Inflammatory macrophage (primary cell): ENCODE measurements at places on chromosomes 2 and 18.

GRCh38 chr18:35289293-35289692 lies 736 bp downstream of the ZSCAN30 start:
- DNase-seq: peak; percentile 17

- DNase-seq: no peak
These were observed 70.0 kb upstream of the ZNF236 start for GRCh38 chr18:76752400-76752799.

- no peak for DNase-seq
These were observed 79.9 kb downstream of the GALNT14 start for GRCh38 chr2:31058096-31059035.

- peak; percentile 32 for DNase-seq
These were observed 443.1 kb downstream of the THSD7B start for GRCh38 chr2:137208431-137208891.

- DNase-seq: no peak
These were observed 57.4 kb downstream of the SLC66A3 start for GRCh38 chr2:11212645-11213044.

DNA sequence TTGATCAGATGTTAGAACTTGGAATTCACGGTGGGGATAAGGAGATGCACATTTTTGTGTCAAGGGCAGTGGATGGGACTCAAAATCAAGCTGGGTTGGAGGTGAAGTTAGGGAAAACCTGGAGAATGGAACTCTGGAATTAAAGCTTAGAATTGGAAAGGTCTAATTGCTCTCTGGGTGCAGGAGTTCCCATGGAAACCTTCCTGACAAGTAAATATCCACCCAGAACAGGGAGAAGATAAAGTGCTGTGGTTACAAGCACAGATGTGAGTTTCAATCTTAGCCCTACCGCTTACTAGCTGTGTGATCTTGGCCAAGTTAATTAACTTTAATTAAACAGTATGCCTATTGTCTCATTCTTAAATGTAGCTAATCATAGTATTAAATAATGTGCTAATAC lies 71.3 kb upstream of the TCF7L1 start:
- DNase-seq: no peak

DNA sequence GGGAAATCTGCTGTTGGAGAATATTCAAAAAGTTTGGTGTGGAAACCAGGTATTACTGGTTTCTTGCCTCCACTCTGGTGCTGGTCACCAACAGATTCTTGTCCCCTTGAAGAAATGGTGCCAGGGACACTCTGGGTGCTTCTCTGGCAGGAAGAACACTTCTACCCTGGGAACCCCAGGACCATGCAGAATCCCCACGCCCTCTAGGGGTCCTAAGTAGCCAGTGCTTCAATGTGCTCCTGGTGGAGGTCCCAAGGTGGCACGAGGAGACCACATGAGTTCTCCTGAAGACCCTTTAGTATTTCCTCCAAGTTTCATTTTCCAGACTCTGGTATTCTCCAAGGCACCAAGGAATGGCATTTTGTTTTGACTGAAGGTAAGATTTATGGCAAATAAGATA lies 380.6 kb downstream of the TSN start:
- no peak for DNase-seq

DNA sequence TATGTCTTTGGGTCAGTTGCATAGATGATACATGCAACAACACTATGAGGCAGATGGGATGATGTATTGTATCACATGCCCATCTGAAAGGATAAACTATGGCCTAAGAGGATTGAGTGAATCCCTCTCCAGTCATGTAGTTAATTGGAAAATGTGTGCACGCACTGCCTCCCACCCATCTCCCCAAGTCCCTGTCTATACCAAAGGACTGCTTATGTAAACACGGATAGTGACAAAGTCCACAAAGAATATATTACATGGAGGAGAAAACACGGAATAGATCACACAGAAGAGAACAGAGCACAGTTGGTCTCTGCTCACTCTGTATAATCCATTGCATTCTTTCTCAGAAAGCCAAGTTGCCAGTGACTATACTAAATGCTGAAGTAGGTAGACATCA lies 82.4 kb downstream of the NCKAP5 start:
- DNase-seq: no peak

DNA sequence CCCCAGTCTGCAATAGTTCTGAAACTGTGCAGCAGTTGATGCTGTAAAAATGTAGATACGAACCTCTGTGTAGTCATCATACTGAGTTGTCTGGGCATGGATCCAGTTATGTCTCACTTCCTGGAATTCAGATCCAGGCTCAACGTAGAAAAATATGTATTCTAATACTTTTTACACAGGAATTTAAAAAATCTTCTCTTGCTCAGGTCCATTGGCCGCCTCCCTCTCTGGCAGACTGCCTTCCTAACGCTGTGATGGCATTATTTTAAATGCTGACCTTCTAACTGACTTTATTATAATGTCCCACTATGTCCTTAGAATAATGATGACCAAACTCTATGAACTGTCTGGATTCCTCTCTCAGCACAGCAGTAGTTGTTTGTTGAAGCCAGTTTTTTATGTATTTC lies 119.6 kb downstream of the FEZ2 start:
- DNase-seq: no peak

GRCh38 chr2:191026377-191026776 lies 12.4 kb upstream of the STAT1 start:
- DNase-seq: no peak

DNA sequence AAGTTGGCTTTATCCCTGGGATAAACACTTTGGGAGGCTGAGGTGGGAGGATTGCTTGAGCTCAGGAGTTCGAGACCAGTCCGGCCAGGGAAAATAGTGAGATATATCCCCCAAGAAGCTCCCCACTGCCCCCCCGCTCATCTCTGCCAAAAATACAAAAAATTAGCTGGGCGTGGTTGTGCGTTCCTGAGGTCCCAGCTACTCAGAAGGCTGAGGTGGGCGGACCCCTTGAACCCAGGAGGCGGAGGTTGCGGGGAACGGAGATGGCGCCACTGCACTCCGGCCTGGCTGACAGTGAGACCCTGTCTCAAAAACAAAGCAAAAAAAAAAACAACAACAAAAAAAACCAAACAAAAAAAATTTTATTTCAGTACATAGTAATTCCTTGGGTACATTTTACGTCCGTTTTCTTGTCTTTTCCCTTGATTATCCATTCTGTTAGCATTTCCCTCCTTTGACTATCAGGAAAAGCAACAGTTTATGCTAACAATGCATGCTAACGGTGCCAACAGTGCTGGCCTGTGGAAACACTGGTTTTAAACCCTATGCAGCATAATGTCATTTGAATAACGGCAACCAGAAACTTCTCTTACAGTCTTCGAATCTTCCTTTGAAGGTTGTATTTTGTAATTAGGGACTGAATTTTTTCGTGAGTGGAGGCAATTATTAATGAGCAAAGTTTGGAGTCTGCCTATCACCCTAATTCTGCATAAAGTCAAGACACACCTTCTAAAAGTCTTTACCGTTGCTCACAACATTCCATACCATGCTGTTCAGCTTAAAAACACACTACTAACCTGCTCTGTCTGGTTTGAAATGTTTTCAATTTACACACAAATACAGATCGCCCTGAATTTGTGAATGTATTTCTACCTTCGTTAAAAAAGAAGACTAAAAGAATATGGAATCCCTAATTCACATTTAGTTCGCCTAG lies 721 bp upstream of the MIB1 start:
- no peak for DNase-seq

- no peak for DNase-seq
These were observed 175.3 kb upstream of the LRP1B start for GRCh38 chr2:142306131-142306530.
